NCI-H446 treated with DMSO at 0.1 percent for 48 hours (cell line): ENCODE measurements at places on chromosomes 16 and 17.
A peak's percentile ranks its signal among the peaks of the same experiment; 100 is the strongest.

GRCh38 chr17:63826468-63827001, 696 bp upstream of the PSMC5 start:
- DNase-seq, result no peak

DNA sequence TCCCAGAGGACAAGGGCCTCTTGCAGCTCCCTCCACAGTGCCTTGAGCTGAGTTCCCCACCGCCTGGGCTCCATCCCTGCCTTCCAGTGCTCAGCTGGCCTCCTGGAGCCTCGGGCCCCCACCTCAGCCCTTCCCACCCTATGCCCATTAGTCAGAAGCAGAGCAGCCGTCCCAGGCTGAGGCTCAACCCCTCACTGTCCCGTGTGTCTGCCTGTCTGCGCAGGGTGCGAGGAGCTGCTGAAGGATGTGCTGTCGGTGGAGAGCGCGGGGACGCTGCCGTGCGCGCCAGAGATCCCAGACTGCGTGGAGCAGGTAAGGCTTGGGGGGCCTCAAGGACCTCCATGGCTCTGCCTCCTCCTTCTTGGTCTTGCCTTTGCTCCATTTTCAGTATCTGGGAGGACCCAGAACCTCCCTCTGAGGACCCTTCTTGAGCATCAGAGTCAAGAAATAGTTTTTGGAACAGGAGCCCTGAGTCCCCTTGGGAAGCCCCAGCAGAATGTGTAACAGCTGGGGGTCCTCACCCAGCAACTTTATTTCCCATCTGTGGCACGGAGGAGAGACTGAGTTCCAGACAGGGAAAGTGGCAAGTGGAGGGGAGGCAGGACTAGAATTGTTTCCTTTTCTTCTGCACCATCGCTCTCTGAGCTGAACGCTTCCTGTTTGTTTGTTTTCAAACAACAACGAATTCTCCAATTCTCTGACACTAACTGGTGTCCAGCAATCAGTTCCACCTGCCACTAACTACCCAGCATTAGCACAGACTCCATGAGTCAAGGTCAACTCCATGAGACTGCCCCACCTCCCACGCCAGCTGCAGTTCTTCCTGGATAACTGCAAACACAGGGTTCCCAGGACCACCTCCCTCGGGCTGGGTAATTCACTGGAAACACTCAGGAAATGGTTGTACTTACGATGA, 42.6 kb downstream of the RAB11FIP4 start:
- no peak for DNase-seq

- DNase-seq, result no peak
Measured at GRCh38 chr16:25110387-25110947, 1.1 kb upstream of the LCMT1 start.

DNA sequence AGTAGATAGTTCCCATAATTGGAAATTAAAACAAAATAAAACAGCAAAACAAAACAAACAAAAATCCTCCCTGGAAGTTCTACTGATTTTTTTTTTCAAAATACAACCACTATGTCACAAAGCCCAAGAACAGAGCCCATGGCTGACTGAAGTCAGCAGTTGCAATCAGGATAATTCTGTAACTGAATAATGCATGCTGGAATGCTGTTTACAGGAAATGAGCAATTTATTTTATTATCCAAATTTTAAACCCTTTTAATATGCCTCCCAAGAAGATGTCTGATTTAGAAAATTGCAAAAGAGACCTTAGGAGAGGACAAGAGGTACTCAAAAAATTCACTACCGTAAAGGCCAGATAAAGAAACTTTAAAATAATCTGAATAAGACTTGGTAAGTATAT, 578.2 kb downstream of the TOX3 start:
- DNase-seq, result no peak

GRCh38 chr17:71975331-71975801, 145.5 kb upstream of the SOX9 start:
- peak; percentile 75 for DNase-seq

DNA sequence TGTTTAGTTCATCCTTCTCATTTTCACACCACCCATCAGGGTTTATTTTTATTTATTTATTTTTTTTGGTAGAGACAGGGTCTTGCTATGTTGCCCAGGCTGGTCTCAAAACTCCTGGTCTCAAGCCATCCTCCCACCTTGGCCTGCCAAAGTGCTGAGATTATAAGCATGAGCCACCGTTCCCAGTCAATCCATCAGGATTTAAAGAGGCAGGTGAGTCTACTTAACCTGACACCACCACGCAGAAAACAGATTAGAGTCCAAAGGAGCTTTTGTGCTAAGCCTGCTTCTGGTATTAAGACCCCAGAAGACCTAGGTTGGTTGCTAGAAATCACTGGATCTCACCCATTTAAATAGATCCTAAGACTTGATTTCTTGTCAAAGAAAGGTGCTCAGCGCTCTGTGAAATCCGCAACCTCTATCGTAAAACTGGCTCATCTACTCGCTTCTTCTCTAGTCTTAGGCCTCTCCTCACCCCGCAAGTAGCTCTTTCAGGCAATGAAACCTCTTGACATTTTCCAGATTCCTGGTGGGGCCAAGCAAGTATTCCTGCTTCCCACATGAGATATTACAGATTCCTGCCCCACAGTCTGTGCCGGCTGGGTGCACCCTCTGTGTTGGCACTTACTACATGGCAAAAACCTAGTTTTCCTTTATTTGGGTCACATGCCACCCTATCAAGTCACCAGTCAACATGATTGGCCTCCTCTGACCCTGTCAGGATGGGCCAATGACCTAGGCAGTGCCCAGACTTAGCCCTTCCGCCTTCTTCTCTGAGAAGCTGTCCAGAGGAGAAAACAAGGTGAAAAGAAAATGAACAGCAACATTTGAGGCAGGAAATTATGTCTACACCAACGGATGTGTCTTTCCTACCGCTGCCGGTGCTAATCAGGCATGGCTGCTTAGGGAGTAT, 9.0 kb downstream of the PITPNA start:
- no peak for DNase-seq

DNA sequence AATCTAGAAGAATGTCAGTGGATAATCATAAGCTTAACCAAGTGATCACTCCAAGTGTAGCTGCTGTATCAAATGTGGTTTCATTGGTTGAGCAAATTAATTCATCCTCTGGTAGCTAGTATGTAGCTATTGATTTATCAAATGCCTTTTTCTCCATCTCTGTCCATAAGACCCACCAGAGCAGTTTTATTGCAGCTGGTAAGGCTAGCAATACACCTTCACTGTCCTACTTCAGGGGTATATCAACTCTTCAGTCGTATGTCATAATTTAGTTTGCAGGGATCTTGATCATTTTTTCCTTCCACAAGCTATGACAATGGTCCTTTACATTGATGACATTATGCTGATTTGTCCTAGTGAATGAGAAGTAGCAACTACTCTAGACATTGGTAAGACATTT, 158.8 kb downstream of the PRKCB start:
- DNase-seq, result no peak

DNA sequence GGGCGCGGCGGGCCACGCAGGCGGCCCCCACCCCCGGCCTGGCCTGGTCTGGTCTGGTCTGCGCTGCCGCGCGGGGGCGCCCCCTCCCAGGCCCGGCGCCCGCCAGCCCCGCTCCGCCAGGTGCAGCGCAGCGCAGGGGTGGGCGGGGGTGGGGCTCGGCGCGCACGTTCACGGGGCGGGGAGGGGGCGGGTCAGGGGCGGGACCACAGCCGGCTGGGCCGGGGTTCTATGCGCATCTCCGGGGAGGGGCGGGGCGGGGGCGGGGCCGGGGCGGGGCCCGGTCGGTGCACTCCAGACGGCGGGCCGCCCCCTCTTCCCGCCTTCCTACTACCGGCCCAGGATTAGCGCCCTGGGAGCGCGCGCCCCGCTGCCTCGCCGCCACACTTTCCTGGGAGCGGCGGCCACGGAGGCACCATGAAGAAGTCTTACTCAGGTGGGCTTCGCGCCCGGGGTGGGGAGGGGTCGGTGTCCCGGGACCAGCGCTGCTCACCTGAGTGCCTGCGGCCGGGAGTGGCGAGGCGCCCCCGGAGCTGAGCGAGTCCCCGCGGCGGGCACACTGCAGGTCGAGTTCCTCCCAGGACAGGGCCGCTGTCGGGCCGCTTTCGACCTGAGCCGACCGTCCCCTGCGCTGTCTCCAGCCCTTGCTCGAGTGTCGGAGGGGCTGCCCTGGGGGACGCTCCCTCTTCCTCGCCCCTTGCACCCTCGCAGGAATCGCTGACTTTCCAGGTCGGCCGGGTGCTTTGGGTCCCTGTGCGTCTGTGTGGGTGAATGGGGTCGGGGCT, 140.5 kb downstream of the SEC14L1 start:
- peak; percentile 11 for DNase-seq

- DNase-seq, result no peak
Measured at GRCh38 chr17:48586355-48587258, 3.4 kb downstream of the HOXB3 start.
